Stimulated activated CD4-positive, alpha-beta T cell treated with anti-CD3 and anti-CD28 coated beads, Interleukin-1b, Interleukin-23, amount 100 ng/mL, for 1 hour (primary cell): ENCODE measurements at places on chromosomes 2 and 18.

DNA sequence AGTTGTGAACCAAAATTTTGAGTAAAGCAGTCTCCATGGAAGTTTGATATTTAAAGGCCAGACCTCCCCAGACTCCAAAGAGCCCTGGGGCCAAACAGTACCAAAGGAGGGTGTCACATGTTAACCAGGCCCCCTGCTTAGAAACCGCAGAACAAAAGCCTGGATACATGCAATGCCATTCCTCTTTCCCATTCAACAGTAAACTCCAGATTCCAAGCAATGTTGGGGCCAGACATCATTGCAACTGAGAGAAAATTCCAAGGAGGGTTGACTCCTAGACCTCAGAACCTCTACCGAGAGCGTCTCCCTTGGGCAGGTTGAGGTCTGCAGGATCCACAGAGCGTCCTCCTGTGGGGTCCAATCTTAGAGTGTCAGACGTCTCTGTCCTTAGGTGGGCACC lies 404.4 kb upstream of the SYT4 start:
- no peak for DNase-seq

- DNase-seq = no peak
Measured at GRCh38 chr2:55168221-55169154, 63.6 kb downstream of the CLHC1 start.

- DNase-seq = no peak
Measured at GRCh38 chr18:8186413-8186812, 422.8 kb upstream of the RAB12 start.

DNA sequence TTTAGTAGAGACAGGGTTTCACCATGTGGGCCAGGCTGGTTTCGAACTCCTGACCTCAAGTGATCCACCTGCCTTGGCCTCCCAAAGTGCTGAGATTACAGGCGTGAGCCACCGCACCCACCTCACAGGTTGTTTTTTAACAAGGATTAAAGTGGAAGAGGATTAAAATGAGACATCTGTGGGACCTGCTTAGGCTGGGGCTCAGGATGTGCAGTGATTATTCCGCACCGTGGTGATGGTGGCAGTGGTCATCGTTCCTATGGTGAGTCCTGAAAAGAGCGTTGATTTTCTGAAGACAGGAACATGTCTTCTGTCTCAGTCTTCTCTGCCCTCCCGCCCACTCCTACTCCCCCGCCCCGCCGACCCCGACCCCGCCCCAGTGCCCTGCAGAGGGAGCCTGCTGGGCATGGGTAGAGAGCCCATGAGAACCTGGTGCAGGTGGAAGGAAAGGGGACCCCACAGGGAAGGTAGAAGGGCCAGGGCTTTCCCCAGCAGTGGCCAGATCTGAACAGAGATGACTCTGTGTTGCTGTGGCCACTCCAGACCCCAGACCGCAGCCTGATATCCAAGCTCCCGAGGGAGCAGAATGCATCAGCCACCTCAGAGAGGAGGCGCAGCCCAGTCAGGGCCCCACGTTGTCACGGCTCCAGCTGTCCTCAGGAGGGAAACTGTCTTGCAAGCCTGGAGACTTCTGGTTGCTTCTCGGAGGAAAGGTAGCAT lies 34.5 kb upstream of the FOSL2 start:
- DNase-seq = no peak

DNA sequence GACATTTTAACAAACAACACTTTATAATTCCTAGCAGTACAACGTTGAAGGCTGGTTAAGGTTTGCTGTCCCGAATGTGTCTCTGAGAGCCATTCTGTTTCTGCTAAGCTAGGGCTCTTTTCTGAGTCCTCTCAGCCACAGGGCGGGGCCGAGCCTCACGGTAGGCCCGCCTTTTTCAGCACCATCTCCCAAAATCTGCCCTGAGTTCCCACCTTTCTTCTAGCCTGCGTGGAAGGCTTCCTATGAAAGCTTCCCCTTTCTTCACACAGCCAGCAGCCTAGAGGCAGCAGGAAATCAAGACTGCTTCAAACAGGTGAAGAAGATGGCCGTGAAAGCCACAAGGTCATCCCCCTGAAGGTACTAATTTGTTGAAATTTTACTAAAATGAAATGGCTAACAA lies 255.5 kb downstream of the CDH2 start:
- no peak for DNase-seq

DNA sequence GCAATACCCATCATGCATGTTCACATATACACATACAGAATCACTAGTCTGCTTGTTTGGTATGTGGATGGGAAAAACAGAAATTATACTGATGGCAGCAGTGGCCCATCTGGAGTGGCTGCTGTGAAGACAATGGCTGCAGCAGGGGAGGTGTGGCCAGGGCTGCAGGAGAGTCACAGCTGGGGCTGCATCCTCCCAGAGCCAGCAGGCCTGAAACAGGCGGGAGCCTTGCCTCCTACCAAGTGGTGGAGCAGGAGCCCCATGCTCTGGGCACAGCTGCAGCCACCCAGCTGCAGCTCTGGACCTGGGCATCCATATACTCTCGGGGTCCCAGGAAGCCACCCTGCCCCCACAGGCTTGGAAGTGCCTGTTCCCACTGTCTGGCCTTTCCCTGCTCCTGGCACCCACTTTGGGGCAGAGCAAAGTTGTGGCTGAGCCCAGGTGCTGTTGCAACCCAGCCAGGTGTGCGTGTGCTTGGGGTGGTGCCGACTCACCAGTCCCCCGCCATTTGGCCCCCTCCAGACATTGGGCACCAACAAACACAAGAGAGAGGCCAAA lies 136.6 kb downstream of the SPAG16 start:
- no peak for DNase-seq
